ENCODE measurements at places on chromosomes 4 and X.

- no peak for DNase-seq
Observed at GRCh38 chr4:115575851-115576250, 462.4 kb upstream of the NDST4 start.

GRCh38 chr4:110900213-110900769 is 277.4 kb upstream of the PITX2 start:
- DNase-seq = no peak

DNA sequence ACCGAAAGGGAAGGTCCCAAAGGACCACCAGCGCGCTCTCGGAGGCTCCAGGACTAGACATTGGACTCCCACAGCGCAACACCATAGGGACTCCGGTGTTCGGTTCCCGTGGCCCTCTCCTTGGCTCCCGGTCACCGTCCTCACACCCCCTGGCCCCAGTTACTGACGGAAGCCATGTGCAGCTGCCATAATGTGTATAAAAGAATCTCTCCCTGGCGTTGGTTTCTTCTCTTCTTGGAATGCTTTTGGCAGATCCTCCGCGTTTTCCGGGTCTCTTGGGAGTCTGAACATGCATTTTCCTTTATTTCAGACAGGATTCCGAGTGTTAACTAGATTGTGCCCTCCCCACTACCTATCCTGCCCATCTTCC is 69.8 kb downstream of the FBXO8 start:
- DNase-seq = no peak

DNA sequence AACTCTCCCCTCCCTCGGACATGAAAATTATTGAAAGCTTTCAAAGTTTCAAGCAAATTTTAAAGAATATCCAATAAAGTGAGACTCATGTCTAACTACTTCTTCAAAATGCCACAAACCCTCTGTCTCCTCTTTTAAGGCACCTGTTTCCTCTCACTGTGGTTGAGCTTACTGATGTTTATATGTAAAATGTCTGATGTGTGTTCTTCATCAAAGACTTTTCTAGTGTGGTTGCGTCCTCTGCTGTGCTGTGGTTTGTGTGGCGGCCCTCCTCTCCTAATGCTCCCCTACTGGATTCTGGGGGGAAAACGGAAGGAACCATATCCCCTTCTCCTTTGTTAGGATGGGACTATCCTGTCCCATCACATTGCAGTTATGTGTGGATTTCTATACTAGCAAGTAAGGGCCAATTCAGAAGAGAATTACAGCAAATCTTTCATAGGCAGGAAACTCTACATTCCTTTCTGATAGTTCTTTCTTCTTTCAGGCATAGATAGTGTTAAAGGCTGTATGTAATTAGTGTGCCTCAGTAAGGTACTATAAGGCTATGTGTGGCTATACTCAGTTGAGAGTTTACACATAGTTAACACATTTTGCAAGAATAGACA is 221.0 kb upstream of the GPRIN3 start:
- DNase-seq = no peak

Measured in stimulated activated CD8-positive, alpha-beta memory T cell treated with anti-CD3 and anti-CD28 coated beads, Interleukin-4, amount 100 ng/mL, for 1 hour (primary cell).